ENCODE measurements at places on chromosomes 13 and 19.

GRCh38 chr13:32503727-32504126 is 34.9 kb downstream of the N4BP2L2 start:
- DNase-seq, result no peak

DNA sequence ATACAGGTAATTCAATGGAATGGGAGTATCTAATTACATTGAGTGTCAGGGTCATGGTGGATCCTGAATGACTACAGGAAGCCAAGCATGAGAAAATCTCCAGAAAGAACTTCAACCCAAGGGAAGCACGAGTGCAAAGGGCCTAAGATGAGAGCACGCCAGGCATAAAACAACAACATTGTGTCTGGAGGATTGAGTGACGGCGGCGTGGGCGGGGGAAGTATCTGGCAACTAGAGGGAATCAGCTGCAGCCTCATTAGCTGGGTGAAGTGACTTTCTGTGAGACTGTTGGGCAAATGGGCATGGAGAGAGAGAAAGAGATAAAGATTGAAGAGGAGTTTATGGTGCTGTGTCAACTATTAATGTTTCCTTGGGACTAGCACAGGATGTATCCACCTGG is 194.3 kb downstream of the GPC6 start:
- no peak for DNase-seq

DNA sequence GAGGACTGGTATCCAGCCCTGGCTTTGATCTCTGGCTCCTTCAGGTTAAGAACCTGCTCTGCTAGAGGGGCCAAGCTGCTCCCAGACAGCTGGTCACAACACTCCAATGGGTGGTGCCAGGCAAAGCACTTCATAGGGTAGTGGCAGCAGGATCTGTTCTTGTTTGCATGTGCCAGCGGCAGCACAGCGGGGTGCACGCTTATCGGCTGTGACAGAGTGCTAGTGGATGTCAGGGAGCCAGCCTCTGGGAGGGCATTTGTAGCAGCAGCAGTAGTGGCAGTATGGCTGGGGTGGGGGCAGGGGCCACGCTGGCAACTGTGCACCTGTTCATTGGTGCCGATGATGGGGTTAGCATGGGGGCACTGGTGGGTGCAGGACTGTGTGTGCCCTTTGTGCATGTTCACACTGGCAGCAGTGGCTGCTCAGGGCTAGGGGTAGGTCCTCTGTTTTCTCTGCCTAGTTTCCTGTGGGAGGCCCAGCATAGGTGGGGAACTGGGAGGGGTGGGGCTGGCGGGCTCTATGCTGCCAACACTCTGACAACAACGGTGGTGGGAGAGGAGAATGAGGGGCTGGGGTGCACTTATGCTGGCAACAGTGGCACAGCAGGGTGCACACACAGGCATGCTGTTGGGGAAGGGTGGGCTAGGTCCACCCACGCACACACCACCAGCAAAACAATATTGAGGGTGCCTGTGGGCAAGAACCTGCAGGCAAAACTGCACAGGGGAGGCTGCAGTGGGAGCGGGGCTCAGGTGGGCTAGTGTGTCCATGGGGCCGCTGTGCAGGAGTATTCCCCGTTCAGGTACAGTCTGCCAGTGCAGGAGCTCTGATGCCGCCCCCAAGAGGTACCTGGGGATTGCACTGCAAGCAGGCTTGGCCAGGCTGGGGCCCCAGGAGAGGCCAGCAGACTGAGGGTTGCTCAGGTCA is 19.3 kb downstream of the AP1M1 start:
- DNase-seq, result no peak

DNA sequence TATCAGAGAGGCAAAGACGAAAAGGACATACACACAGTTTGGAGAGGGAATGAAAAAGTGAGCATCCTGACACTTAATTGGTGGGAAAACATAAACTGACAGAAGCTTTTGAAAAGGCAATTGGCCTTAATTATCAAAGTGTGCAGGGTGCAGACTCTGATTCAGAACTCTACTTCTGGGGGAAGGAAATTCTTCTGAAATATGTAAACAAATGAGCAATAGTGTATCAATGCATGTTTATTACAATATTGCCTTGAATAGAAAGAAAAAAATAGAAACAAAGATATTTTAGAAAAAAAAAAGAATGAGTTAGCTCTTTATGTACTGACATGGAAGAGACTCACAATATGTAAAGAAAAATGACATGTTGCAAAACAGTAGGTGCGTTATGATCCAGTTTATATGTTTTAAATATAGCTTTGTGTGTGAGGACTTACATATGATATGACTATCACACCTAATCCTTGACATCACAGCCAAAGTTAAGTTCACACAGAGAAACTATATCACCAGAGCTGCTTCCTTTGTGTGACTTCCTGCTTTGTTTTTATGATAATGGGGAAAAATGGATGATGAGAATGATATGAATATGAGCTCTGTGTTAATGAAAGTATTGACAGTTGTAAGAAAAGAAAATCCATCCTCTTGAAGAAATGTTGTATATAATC is 182.4 kb downstream of the KCTD12 start:
- no peak for DNase-seq

GRCh38 chr19:18351544-18351943 is 11.1 kb downstream of the PGPEP1 start:
- no peak for DNase-seq

- DNase-seq, result no peak
Observed at GRCh38 chr19:16807549-16808284, 21.5 kb upstream of the SIN3B start.

- DNase-seq, result no peak
Observed at GRCh38 chr19:49894011-49894664, 2.5 kb downstream of the IL4I1 start.

GRCh38 chr13:112976526-112976925 is 7.5 kb downstream of the MCF2L start:
- DNase-seq, result no peak

GRCh38 chr13:42497798-42498197 is 76.2 kb upstream of the TNFSF11 start:
- peak; percentile 54 for DNase-seq

GRCh38 chr13:89212186-89212585 is 1541.0 kb downstream of the SLITRK5 start:
- DNase-seq, result no peak

DNA sequence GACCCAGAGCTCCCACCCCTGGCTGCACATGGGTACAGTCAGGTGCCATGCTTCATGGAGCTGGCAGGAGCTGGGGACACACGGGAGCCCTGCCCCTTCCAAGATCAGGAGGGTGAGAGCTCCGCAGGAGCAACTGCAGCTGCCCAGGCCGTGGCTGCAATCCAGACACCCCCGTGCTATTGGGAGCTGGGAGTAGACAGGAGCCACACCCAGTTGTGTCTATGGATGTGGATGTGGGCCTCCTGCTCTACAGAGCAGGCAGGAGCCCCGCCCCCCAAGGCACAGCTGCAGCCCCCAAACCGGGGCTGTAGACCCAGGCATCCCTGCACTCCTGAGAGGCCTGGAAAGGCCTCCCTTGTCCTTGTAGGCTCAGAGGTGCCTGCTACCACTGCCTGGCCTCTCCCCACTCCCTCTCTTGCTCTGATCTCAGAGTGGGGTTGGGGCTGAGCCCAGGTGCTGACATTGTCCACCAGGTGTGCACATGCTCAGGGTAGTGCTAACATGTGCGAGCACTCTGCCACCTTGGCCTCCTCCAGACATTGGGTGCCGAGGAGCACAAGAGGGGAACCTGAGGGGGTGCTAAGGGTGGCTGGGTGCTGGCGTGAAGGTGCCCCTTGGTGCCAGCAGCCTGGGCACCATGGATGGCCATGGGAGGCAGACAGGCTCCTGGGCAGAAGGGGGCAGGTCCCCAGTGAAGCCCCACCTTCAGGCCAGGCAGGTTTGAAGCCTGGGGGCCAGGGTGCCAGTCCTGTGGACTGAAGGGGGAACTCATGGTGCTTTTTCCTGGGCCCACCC is 8.0 kb upstream of the BAX start:
- no peak for DNase-seq

DNA sequence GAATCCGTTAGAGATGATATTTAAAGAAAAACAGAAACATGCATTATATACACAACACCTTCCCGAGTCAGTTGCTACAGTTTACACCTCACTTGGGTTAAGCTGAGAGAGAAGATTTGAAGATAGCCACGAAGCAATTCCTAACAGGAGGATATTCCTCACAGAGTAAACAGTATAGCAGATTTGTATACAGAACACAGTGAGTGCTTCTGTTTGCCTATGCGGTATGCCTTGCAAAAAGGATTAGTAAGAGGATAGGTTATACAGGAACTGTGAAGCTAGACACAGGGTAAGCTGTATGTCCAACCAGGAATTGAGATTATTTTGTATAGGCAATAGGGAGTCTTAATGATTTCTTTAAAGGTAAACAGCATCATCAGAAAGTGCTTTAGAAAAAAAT is 471.8 kb downstream of the LIG4 start:
- DNase-seq, result no peak

DNA sequence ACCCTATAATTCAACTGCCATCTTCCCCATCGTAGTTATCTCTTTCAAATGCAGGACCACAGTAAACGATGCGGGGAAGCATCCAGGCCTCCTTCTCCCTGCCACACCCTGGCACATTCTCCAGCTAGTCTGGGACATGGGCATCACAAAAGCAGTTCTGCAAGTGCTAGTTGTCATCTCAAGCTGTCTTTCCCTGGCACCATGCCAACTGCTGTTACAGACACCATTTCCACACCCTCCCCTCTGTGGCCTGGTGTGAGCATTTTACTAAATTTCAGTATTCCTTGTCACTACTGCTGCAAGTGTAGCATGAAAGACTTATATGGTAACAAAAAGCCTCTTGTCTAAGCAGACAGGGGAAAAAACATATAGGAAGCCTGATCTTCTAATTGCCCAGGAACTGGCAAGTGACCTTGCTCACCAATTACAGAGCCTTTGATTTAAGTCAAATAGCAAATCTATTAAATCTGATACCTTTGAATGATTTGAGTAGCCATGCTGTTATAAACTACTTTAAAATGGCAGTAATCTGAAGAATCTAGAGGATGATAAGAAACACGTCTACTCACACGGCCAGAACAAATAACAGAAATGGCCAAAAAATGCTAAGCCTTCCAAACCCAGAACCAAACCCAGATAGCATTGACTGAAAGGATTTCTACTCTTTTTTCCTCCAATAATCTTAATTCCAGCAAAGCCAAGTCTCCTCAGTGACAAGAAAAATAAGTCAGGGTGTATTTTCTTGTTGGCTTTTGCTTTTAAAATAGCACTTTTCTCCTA is 179.0 kb downstream of the NUFIP1 start:
- peak; percentile 65 for DNase-seq

DNA sequence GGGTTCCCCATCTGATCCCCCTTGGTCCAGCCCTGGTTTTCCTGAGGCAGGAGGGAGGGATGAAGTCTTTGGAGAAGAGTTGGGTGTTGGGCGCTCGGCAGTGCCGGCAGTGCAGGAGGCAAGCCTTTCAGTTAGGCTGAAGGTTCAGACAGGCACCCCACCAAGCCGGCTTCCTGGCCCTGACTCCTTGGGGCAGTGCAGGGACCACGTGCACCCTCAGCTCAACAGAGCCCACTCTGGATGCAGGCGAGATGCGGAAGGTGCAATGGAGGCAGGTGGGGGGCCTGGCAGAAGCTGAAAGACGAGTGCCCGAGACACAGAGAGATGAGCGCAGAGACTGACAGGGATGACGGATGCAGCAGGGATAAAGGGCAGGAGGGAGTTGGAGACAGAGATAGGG is 11.1 kb downstream of the MAMSTR start:
- no peak for DNase-seq

GRCh38 chr19:11204943-11205349 is 7.6 kb upstream of the KANK2 start:
- DNase-seq, result peak; percentile 92
